Gastroesophageal sphincter (tissue), 4 donors: ENCODE measurements at places on chromosomes 6 and 20.
A peak's percentile ranks its signal among the peaks of the same experiment; 100 is the strongest.

DNA sequence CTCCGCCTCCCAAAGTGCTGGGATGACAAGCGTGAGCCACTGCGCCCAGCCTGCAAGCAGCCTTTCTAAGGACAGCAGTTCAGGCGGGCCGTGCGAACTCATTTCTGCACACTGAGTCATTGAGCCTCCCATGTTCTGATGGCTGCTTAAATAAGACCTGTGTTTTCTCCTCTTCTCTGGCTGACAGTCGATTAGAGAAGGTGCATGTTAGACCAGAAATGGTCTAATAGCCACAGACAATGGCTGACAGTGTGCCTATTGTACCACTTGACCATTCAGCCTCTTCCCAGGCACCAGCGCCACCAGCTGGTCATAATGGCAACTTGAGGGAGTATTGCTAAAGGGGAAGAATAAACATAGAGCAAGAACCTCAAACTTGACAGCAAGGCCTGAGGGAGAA is 6.2 kb downstream of the CST11 start:
- no peak for ATAC-seq

- ATAC-seq: no peak
These were observed 17.1 kb downstream of the XKR7 start for GRCh38 chr20:31984981-31985471.

DNA sequence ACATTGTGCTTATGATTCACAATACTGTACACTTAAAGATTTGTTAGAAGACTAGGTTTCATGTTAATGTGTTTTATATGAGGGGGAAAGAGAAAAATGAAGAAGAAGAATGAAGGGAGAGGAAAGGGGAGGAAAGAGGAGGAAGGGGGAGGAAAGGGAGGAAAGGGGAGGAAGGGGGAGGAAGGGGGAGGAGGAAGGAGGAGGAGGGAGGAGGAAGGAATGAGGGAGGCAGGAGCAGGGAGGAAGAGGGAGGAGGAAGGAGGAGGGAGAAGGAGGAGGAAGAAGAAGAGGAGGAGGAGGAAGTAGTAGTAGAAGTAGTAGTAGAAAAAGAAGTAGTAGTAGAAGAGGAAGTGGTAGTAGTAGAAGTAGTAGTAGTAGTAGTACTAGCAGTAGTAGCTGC is 70.6 kb downstream of the COL21A1 start:
- no peak for ATAC-seq

GRCh38 chr20:63698739-63699465 is 2.5 kb downstream of the TNFRSF6B start:
- ATAC-seq: peak; percentile 76

GRCh38 chr6:136859430-136859829 is 37.0 kb downstream of the PEX7 start:
- ATAC-seq: no peak

GRCh38 chr6:128117916-128118315 is 217.1 kb upstream of the THEMIS start:
- ATAC-seq: no peak

- ATAC-seq: no peak
These were observed 473.1 kb downstream of the CDH26 start for GRCh38 chr20:60431349-60431748.

DNA sequence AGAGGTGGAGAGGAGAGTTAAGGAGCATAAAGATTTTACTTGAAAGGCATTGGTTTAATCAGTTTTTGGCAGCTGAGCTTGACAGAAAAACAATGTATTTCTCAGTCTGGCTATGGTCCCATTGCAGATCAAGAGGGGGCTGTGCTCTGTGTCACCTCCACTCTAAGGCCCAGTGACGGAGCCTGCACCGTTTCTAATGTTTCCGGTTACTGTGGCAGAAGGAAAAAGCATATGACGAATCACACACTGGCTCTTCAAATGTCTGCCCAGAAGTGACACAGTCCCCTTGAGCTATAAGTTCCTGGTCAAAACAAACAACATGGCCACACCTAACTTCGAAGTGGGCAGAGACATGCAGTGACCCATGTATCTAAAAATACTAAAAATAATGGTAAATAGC is 372.0 kb downstream of the PLCB1 start:
- no peak for ATAC-seq

- no peak for ATAC-seq
These were observed 273.0 kb downstream of the ADGB start for GRCh38 chr6:146871611-146872425.

GRCh38 chr6:11258260-11259237 is 26.1 kb upstream of the NEDD9 start:
- no peak for ATAC-seq

DNA sequence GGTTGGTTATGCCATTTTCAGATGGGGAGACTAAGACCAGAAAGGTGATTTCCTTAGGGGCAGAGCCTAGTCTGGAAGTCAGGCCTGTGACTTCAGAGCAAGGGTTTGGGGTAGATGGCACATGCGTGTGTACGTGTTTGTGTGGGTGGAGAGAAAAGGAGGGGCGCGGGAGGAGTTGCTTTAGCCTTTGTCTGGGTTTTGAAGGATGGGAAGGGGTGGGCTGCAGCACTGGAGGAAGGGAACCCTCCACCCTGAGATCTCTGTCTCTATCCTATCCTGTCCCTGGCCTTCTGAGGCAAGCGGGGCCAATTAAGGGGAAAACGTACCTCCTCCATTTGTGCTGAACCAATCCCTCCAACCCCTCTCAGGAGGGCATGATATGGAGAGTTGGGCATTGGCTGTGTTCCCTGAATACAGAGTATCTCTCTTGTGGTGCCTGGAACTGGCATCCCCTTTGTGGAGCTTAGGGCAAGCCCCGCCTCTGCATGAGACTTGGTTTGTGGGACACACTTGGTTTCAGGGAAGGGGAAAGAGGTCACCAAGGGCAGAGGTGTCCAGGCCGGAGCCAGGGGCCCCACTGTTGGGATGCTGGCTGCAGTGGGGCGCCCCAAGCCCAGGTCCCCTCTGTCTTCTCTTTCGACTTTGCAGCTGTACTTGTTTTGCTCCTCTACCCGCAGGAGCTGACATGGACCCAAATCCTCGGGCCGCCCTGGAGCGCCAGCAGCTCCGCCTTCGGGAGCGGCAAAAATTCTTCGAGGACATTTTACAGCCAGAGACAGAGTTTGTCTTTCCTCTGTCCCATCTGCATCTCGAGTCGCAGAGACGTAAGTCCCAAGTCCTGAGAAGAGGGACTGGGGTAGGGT is at the start of gene DBNDD2:
TSS of gene DBNDD2 (plus strand) at position 507 of the 863 bp plus-strand sequence. CDS start at position 686, 179 bp downstream.
- no peak for ATAC-seq

DNA sequence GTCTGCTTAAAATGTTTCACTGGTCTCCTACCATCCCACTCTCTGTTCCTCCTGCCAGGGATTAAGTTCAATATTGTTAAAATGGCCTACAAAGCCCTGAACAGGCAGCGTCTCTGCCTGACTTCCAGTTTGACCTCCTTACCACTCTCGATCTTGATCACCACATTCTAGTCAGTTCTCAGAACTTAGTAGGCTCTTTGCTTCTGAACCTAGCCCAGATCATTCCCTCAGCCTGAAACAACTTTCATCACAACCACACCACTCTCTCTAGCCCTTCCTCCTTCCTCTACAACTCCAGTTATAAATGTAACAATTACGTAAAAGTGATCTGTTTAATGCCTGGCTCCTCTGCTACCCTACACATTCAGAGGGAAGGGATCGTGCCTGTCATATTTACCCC is 53.3 kb downstream of the ATG5 start:
- ATAC-seq: no peak

DNA sequence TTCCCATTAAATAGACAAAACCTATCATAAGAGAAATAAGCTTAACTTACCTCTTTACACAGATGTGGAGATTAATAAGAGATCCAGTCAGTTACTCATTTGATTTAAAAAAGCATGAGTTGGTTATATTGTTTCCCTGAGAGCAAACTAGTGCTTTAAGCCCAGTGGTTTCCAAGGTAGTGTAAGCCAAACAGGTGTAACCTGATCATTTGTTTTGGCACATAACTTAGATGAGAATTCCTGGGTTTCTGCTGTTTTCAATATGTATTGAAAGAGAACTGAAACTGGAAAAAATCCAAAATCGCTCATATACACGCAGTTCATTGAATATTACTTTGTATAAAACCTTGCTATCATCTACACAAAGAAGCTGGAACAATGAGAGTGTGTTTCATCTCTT is 30.5 kb upstream of the SMIM8 start:
- ATAC-seq: no peak

- ATAC-seq: no peak
These were observed 320.2 kb upstream of the POU3F2 start for GRCh38 chr6:98514073-98514720.

DNA sequence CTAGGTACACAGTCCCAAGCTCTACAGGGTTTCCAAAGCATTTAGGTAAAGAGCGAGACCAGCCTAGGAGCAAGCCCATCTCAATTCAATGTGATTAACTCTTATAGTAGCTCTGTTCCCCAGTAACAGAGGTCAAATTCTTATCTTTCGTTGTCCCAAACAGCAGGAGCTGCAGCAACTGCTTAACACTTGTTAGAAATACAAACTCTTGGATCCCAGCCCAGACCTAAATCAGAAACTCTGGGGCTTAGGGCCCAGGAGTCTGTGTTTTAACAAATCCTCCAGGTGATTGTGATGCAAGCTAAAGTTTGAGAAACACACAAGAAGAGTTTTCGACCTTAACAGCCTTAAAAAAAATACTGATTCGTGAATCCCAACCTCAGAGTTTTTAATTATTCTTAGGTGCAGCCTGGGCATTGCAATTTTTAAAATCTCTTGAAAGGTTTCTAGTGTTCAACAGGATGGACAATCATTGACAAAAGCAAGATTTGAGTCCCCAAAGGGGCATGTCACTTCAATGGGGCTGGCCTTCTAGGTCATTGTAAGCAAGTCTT is 127.4 kb upstream of the HCRTR2 start:
- ATAC-seq: no peak

- ATAC-seq: no peak
These were observed 12.2 kb upstream of the PRND start for GRCh38 chr20:4709261-4710105.

GRCh38 chr20:48957533-48957932 is 36.0 kb downstream of the ARFGEF2 start:
- ATAC-seq: no peak

GRCh38 chr20:49278818-49279676 is 1.2 kb upstream of the ZNFX1 start:
- no peak for ATAC-seq

DNA sequence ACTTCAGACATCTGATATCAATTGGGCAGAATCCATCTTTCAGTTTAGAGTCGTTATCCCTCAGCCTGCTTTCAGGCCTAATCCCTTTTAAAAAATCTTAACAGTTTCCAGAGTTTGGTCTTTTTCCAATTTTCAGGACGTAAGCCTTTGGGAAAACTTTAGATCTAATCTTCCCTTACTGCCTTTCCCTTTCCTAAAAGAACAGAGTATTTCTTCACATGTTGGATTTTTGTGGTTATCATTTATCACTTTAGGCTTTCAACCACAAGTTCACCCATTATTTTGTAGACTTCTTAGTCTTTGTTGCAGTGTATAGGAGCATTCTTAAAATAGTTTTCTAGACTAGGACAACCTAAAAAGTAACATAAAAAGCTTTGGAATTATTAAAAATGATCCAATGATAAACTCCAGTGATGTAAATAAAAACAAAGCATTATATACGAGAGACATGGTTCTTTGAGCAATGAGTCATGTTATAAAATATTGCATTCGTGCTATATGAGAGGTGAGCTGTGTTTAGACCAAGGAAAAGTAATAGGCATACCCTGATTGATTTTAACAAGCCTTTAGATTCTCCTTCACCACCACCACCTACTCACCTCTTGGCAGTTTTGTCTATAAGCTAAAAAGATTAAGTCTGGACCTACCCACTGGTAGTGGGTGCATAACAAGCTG is 90.4 kb upstream of the MCHR2 start:
- ATAC-seq: no peak

GRCh38 chr20:23037017-23037481 is 1.9 kb downstream of the SSTR4 start:
- ATAC-seq: no peak

DNA sequence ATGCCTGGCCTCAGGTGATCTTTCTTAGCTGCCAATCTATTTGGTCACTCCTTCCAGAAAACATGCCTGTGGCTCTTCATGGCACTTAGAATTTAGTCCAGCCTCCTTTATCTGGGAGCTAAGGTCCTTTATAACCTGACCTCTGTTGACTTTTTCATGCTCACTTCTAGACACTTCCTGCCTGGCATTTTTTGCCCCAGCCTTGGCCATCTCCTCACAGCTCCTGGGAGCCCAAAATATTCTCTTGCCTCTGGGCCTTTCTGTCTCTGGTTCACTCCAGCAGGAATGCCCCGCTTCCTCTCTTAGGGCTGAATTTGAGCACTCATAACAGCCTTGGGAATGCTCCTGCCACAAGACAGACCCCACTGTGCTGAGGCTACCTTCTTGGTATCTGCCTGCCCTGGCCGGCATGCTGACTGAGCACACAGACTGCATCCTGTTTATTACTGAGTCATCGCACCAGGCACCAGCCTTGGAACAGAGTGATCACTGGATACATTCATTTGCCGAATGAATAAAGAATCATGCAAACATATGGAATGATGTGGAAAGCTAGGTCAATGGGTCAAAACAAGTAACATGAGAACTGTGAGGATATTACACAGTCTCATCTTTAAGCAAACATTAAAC is 5.8 kb upstream of the EEF1E1 start:
- no peak for ATAC-seq

GRCh38 chr20:63972312-63973159 is 2.8 kb upstream of the ZNF512B start:
- no peak for ATAC-seq

DNA sequence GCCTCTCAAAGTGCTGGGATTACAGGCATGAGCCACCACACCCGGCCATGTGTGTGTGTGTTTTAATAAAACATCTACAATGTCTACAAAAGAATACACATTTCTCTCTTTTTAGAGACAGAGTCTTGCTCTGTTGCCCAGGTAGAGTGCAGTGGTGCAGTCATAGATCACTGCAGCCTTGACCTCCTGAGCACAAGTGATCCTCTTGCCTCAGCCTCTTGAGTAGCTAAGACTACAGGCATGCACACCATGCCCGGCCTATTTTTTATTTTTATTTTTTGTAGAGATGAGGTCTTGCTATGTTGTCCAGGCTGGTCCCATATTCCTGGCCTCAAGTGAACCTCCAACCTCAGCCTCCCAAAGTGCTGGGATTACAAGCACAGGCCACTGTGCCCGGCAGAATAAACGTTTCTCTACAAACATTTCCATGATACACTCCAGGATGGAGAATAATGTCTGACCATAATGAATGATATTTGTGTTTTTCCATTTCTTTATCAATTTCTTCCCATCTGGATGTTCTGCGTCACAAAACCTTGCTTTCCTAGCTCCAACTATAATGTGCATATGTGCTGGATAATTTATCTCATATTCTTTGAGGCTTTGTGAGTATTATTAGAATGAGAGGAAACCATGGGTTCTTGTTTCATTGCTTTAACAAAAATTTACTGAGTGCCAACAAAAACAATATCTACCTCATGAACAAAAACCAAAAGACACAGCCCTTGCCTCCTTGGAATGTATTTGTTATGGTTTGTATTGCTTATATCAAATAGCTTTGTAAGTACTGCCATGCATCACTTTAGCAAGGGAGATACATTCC is 28.6 kb upstream of the CCN2 start:
- ATAC-seq: no peak
